Pancreas (tissue), 10 donors: ENCODE measurements at places on chromosomes 12 and 14.

- DNase-seq, result no peak
These were observed 92.0 kb downstream of the EMP1 start for GRCh38 chr12:13288501-13288900.

GRCh38 chr12:92141591-92142121 is 4.0 kb downstream of the BTG1 start:
- no peak for DNase-seq

DNA sequence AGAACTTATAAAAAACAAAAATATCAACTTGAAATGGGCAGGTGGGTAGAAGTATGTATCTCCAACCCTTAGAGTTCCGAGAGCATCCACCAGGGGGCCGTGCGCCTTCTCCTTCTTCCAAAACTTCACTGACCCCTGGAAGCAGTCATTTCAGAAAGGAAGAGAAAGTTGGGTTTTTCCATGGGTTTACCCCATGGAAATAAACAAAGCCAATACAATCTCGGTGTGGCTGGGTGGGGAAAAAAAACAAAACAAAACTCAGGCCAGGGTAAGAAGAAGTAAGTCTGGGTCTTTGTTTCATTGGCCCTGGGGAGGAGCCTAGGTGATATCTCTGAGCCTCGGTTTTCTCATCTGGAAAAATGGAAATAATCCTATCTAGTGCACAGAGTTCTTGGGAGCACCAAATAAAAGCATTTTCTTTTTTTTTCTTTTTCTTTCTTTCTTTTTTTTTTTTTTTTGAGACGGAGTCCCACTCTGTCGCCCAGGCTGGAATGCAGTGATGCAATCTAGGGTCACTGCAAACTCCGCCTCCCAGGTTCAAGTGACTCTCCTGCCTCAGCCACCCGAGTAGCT is 33.6 kb upstream of the HNF1A start:
- DNase-seq, result no peak

- peak; percentile 28 for DNase-seq
These were observed 84.1 kb upstream of the GNG2 start for GRCh38 chr14:51776102-51776894.

DNA sequence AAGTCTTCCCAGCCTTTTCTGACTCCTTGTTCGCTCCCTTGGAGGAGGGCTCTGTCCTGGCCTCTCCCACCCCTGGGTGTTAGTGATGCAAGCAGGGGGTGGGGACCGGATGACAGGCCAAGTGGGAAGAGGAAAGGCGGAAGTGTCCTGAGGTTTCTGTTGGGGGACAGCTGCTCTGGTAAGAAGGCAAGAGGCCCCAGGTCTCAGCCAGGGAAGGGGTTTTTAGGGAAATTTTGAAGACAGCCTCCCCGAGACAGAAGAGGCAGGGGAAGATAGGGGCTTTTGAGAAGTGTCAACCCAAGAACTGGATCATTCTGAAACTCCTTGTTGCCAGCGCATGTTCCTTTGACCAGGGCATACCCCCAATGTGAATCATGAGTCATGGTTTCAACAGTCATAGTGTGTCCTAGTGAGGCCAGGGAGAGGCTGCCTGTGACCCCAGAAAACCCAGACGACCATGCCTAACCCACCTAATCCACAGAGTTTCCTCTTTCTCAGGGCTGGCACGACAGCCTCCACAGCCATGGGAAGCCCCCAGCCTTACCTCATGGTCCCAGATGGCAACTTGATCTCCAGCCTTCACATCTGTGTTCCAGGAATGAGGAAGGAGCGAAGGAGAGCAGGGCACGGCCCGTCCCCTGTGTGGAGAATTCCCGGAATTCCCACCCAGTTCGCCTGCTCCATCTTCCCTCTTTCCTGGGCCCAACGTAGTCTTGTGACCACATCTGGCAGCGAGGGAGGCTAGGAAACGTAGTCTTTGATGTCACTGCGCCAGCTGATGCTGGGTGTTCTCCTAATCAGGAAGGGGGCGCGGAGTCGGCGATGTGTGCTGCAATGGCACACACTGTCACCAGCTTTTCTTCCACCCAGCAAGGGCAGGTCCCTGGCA is 4.9 kb upstream of the GPR132 start:
- no peak for DNase-seq

DNA sequence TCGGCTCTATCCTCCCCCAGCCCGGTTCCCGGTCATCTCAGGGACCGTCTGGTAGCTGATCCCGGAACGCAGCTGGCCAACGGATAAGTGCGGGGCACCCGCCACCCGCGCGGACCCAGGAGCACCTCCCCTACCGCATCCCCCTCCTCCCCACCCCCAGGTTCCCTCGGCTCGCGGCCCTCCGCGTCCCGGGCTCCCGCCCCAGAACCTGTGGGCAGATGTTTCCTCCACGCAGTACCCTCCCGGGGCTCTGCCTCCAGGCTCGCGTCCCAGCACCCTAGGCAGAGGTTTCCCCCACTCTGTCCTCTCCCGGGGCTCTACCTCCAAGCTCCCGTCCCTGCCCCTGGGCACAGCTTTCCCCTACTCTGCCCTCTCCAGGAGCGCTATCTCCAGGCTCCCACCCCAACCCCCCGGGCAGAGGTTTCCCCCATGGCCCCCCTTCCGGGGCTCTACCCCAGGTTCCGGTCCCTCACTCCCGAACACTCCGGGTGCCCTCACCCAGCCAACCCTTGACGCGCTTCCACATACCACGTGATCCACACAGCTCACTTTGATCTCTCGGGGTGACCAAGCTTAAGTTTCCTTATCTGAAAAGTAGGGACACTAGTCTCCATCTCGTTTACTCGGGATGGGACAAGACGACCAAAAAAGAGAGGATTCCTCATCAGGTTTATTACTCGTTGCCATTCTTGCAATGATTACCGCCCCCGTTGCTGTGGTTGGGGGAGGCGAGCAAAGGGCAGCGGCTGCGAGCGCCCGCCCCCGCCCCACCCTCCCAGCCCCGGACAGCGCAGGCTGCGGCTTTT is at the start of gene CCDC38:
Gene CCDC38 (minus strand): TSS at position 91 of the 806 bp plus-strand sequence. CDS start 6,105 bp downstream, outside the sequence.
- DNase-seq, result peak; percentile 83

GRCh38 chr12:64903479-64904152 is 79.2 kb downstream of the TBC1D30 start:
- DNase-seq, result no peak

DNA sequence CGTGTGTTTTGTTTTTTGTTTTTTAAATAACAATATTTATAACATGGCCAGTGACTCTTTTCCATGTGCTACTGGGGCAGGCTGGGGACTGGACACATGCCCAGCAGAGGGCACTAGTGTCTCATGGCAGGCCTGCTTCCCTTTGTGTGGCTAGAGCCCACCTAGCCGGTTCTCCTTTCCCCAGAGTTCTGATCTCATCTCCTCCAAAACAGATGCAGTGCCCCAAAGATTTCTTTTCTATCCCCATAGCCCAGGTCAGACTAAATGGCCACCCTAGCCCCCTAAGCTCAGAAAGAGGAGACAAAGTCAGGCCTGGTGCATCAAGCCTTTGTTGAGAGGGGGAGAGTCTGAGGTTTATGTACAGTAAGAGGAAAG is 21.2 kb downstream of the PRPF40B start:
- DNase-seq, result peak; percentile 67
